Stomach (tissue), 19 donors: ENCODE measurements at places on chromosomes 7 and 10. TPM values are rescaled to one million over a fixed set of nuclear protein-coding genes. Genes with fewer than 3 reads are reported as not detected.
A peak's percentile ranks its signal among the peaks of the same experiment; 100 is the strongest.

- H3K27me3 ChIP-seq = no peaks in the 10 kb centered on the region
- no peaks in the 10 kb centered on the region for H3K4me1 ChIP-seq
- no peak overlapping the region for H3K4me3 ChIP-seq
- DNase-seq = no peak
- no peaks in the 10 kb centered on the region for H3K36me3 ChIP-seq
- H3K27ac ChIP-seq = no peak overlapping the region
Observed at GRCh38 chr7:36021917-36022550, 131.0 kb upstream of the EEPD1 start.

- H3K27ac ChIP-seq = no peak overlapping the region
- no peaks in the 10 kb centered on the region for H3K27me3 ChIP-seq
- no peak overlapping the region for H3K4me3 ChIP-seq
- no peaks in the 10 kb centered on the region for H3K36me3 ChIP-seq
- H3K4me1 ChIP-seq = no peaks in the 10 kb centered on the region
Observed at GRCh38 chr10:21015851-21016250, 118.7 kb upstream of the NEBL start.

DNA sequence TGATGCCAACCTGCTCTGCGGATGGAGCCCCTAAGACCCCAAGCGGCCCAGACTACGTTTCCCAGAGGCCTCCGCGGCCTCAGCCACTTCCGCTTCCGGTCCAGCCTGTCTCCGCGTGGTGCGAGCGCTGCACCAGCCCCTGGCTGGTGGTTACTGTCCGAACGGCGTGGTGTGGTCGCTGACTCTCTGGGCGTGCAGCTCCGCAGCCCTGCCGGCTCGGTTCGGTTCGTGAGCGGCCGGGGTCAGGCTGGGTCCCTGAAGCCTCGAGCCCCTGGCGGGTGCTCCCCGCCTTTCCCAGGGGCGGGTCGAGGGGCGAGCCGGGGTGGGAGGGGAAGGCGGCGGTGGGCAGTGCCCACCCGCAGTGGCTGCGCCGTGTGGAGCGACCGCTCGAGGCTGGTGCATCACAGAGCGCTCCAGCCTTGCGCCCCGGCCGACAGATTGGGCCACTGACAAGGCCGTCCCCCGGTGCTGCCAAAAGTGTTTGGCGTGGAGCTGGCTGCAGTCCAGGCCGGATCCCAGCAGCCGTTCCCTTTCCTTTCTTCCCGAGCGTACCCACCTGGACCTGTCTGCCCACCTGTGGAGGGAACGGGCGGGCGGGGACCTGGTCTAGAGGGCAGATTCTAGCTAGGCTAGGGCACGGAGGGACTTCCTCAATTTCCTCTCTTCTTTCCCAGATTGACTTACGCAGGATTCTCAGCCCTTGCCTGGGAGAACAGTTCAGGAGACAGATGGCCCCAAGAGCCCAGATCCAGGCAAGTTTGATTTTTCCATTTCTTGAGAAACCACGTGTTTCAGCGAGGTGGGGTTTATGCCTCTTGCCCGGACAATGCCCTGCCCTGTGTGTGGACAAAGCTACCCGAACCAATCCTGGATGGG, at the start of gene ZNF485:
ZNF485 (plus strand) TSS at position 116 of the 876 bp plus-strand sequence; CDS start at position 729, 613 bp downstream.
- H3K36me3 ChIP-seq = peaks cover 6% of the 10 kb centered on the region
- H3K4me3 ChIP-seq = peak within 1 kb of the TSS; percentile 94
- peaks cover 13% of the 10 kb centered on the region for H3K4me1 ChIP-seq

- no peaks in the 10 kb centered on the region for H3K4me1 ChIP-seq
- no peak for DNase-seq
- peaks cover 9% of the 10 kb centered on the region for H3K36me3 ChIP-seq
- H3K27ac ChIP-seq = no peak overlapping the region
- no peak overlapping the region for H3K4me3 ChIP-seq
Observed at GRCh38 chr7:11104578-11104977, 130.9 kb downstream of the PHF14 start.

Gene RPEL1
- total RNA-seq = not detected

Gene MOGAT3
- total RNA-seq = not detected

DNA sequence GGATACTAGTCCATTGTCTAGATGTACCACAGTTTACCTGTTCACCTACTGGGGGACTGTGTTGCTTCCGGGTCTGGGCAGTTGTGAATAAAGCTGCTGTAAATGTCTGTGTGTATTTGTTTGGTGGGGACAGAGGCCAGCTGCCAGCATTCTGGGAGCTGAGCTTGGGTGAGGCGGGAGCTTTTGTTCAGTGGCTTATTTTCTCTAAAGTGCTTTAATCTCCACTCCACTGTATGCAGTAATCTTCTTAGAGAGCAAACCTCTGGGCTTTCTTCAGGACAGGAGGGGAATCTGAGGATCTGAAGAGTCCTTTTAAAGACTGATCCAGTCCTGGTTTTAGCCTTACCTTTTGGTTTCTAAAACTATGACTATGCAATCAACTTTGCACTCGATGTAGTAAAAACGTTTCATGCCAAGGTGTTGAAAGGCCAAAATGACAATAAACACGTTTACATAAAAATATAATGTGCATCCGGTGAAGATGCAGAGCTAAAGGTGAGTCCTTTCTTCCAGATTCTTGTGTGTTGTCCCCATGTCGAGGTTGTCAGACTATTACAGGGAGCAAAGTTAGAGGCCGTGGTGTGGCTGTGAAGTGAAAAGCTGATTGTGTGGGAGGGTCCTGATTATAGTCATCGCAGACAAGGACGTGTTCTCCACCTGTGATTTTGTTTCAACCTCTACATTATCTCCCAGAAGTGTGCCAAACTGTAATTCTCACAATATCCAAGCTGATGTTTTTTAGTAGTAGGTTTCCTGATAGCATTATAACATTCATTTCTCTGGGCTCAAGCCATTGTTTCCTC, 279.8 kb downstream of the CAMK1D start:
- H3K4me3 ChIP-seq = no peak overlapping the region
- no peaks in the 10 kb centered on the region for H3K4me1 ChIP-seq
- peak; percentile 54 for DNase-seq
- H3K36me3 ChIP-seq = no peaks in the 10 kb centered on the region
- H3K27me3 ChIP-seq = no peaks in the 10 kb centered on the region

Gene NEBL
- total RNA-seq = 1.2 TPM
